ENCODE measurements at places on chromosomes 5 and 9. TPM values are rescaled to one million over a fixed set of nuclear protein-coding genes. Genes with fewer than 3 reads are reported as not detected.

The NR2F1-AS1 gene
- total RNA-seq: 3.8 TPM

The NTNG2 gene
- 0.12 TPM for total RNA-seq

The HACD4 gene
- total RNA-seq: 1.2 TPM

- DNase-seq: no peak
Observed at GRCh38 chr5:25451294-25451693, 806.5 kb upstream of the CDH10 start.

DNA sequence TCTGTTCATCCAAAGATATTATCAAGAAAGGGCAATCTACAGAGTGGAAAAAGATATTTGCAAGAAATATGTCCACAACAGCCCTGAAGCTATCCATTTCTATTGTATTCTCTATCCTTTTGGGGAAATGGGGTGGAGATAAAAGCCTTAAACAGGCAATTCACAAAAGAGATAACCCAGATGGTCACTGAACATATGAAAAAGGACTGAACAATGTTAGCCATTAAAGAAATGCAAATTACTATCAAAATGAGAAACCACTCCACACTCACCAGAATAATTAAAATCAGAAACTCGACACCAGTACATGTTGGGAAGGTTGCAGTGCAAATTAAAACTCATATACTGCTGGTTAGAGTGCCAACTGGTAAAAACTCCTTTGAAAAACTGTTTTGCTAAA lies 955.2 kb upstream of the DMAC1 start:
- no peak for DNase-seq

GRCh38 chr5:170372971-170373370 lies 16.2 kb downstream of the KCNMB1 start:
- no peak for DNase-seq

Data from right lobe of liver (tissue), 6 donors.